ENCODE measurements at places on chromosomes 2 and 18.

GRCh38 chr18:44537526-44537925, 143.2 kb upstream of the SETBP1 start:
- DNase-seq: no peak

- no peak for DNase-seq
Measured at GRCh38 chr2:179946810-179947615, 60.1 kb downstream of the CWC22 start.

GRCh38 chr2:101124643-101125366, 26.4 kb downstream of the TBC1D8 start:
- DNase-seq: no peak

DNA sequence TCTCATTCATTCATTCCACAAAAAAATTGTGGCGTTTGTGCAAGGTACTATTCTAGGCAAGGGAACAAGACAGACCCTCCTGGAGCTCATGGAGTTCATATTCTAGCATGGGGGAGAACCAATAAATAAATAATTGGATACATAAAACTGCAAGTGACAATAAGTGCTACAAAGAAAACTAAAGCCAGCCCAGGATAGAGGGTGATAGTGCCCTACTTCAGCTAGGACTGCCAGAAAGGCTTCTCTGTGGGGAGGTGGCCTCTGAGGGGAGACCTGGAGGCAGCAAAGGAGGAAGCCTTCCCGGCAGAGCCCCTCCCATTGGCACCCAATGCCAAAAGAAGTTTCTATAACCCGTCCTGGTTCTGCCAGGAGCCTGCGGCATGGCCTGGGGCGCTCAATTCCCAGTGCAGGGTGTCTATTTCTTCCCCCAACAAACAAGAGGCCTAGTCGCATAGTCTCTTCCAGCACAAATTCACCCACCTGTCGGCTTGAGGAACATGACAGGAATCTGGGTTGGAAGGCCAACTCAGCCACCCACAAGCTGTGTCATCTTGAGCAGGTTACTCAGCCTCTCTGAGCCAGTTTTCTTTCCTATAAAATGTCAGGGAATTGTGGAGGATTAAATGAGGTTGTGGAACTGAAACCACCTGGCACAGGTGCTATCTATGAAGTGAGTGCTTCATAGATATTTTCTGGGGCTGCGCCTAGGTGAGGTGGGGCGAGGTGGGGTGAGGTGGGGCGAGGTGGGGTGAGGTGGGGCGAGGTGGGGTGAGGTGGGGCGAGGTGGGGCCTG, 94.3 kb downstream of the ZFP36L2 start:
- DNase-seq: no peak

All from anterior cingulate cortex (tissue), 58 donors.